ENCODE measurements at places on chromosomes 11 and 22.

DNA sequence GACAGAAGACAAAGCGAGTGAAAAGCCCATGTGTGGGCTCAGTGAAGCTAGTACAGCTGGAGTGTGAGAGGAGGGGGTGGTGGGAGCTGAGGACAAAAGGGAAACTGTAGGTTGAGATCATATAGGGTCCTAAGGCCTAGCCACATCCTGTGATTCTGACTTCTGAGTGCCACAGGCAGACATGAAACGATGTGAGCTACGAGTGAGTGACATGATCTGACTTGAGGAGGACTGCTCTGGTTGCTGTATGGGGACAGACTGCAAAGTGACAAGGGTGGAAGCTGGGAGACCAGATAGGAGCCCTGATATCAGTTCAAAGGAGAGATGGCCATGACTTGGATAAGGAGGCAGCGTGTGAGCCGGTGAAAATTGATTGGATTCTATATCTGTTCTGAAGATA, 85.4 kb downstream of the MICAL2 start:
- no peak for DNase-seq

GRCh38 chr11:120261931-120262330, 22.0 kb downstream of the POU2F3 start:
- no peak for DNase-seq

DNA sequence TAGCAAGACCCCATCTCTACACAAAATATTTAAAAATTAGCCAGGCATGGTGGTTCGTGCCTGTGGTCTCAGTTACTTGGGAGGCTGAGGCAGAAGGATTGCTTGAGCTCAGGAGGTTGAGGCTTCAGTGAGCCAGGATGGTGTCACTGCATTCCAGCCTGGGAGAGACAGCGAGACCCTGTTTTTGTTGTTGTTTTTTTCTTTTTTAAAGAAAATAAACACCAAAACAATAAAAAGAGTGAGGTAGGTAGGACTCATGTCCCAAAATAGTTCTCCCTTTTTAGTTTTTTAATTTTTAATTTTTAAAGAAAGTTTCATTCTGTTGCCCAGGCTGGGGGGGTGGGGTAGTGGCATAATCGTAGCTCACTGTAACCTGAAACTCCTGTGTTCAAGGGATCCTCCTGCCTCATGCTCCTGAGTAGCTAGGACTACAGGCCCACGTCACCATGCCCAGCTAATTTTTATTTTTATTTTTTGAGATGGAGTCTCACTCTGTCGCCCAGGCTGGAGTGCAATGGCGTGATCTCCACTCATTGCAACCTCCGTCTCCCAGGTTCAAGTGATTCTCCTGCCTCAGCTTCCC, 25.5 kb upstream of the MALAT1 start:
- no peak for DNase-seq

- no peak for DNase-seq
Observed at GRCh38 chr22:30743257-30744020, 48.8 kb downstream of the OSBP2 start.

DNA sequence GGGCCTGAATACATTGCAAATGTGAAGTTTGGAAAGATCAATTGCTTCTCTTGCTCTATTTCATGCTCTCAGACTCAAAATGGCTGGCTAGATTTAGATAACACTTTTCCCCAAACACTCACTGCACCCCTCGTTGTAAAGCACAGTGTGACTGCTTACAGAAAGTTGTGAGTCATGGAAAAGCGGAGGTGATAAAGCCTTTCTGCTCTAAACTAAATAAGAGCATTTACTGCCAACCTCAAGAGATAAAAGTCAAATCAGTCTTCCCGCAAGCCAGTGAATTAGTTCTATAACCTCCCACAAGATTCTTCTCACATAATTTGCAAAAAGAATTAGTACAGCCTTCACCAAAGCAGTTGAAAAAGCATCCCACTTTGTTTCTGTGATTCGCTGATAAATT, 168.7 kb downstream of the WT1 start:
- DNase-seq: no peak

- no peak for DNase-seq
Observed at GRCh38 chr11:3865388-3866193, 10.1 kb downstream of the STIM1 start.

DNA sequence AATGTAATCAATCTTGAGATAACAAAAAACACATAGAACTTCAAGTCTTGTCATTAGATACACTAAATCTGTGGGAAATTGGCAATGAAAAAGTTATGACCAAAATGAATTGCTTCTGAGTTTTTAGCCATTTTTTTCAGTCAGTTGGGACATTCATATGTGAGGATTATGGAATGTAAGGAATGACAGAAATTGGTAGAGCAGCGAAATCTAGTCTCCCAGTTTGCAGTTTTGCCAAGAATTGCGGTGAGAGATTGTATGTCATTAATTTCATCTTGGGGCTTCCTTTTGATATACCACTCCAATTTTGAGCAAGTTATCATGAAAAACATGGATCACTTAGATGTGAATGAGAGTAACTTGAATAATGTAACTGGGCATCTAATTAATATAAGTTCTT, 49.9 kb downstream of the SIK2 start:
- no peak for DNase-seq

GRCh38 chr11:83132191-83132590, 24.7 kb upstream of the PCF11 start:
- DNase-seq: no peak

- DNase-seq: no peak
Observed at GRCh38 chr22:24319451-24319850, 48.8 kb downstream of the SPECC1L start.

DNA sequence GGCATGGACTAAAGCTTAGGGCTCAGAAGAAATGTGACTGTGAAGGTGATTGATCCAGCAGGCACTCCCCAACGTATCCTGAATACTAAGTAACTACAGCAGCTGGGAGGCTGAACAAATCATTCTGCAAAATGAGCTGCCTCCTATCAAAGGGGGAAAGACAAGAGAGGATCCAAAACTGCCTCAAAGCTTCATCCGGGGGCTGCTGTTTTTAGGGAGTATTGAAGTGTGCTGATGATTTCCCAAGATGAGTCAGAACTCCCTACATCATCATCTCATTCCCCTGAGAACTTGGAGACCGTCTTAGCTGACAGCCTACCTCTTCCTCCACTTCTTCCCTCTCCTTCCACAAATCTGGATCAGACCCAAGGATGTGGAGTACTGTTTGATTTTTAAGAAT, 108.4 kb upstream of the GRAMD1B start:
- DNase-seq: no peak

DNA sequence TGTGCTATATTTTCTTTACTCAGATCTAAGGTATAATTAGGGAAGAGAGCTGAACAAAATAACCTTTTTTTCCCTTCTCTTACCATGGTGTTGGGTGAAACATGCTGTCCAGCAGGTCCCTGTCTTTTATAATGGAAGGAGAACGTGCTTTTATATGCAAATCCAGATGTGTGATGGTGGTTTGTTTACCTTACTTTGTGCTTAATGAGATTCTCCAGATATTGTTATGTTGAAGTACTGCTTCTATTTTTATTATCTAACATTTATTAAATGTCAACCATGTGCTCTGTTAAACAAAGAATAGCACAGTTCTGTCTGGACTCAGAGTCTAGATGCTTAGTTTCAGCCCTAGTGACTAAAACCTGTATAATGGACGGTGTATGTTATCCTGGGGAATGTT, 10.1 kb upstream of the GRIK4 start:
- no peak for DNase-seq

Data from substantia nigra (tissue), 51 donors.